ENCODE measurements at places on chromosomes 11 and 22.

DNA sequence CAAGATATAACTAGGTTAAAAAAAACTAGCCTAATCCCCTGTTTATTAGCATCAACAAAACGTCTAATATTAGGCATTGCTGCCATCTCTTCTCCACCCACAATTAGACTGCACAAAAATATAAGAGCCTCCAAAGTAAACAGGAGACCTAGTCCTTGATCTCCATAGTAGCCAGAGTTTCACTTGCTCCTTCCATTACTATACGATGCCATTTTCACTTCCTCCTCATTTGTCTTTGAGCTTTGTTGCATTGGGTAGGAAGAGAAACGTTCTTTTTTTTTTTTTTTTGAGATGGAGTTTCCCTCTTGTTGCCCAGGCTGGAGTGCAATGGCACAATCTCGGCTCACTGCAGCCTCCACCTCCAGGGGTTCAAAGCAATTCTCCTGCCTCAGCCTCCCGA lies 42.3 kb upstream of the RDX start:
- no peak for DNase-seq

DNA sequence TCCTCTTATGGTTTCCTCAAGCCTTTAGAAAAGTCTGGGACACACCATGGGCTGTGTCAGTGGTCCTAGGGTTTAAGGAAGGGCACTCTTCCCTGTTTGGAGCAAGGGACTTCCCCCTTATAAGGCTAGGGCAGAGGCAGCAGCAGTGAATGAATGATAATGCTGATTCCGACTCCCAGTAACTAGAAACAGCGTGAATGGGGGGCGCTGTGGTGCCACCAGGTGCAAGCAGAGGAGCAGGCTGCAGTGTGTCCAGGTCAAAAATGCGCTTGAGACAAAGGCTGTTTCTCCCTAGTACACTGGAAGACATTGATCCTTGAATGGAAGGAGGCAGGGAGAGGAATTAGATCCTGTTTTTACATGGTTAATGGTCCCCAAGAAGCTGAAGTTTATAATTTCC lies 11.6 kb upstream of the RIC3 start:
- DNase-seq: no peak

- DNase-seq: peak; percentile 95
Measured at GRCh38 chr11:65425105-65425970, 2.7 kb downstream of the NEAT1 start.

- DNase-seq: no peak
Measured at GRCh38 chr11:84019571-84020194, 733.5 kb upstream of the CCDC90B start.

GRCh38 chr11:109735128-109735527 lies 313.1 kb downstream of the C11orf87 start:
- no peak for DNase-seq

Measured in CD8-positive, alpha-beta memory T cell (primary cell).